ENCODE measurements at places on chromosomes 11 and 22.

DNA sequence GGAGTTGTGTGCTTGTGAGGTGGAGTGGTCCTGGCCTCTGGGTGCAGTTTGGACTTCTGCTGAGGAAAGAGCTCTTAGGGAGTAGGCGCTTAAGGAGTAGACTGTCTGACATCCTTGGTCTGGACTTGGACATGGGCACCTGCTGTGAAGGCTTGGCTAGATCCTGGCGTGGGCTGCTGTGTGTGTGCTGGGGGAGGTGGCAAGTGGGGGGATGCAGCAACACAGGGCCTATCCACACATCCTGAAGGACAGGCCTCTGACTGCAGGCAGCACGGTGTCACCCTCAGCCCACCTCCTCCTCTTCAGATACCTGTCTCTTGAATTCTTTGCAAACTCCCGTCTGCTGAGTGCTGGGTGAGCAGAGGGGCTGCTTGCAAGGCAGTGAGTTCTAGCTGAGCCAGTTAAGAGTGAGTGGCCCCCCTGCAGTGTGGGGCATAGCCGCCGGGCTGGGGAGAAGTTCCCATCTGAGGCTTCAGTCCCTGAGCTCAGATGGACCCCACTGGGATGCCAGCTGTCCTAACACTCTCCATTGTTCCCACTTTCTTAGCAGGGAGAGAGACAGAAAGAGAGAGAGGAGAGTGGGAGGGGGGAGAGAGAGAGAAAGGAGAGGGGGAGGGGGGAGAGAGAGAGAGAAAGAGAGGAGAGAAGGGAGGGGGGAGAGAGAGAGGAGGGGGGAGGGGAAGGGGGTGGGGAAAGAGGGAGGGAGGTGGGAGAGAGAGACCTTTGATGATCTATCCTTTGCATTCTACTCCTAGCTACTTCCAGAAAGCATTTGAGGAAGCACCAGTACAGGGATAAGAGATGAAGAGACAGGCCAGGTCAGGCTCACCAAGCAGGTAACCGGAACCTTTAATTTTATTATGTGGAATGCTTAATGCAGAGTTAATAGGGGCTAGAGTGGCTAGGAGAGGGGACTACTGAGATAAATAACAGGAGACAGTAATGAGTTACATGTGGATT lies 12.6 kb downstream of the SOX10 start:
- no peak for DNase-seq

GRCh38 chr11:85184721-85185120 lies 442.4 kb downstream of the DLG2 start:
- DNase-seq = no peak

DNA sequence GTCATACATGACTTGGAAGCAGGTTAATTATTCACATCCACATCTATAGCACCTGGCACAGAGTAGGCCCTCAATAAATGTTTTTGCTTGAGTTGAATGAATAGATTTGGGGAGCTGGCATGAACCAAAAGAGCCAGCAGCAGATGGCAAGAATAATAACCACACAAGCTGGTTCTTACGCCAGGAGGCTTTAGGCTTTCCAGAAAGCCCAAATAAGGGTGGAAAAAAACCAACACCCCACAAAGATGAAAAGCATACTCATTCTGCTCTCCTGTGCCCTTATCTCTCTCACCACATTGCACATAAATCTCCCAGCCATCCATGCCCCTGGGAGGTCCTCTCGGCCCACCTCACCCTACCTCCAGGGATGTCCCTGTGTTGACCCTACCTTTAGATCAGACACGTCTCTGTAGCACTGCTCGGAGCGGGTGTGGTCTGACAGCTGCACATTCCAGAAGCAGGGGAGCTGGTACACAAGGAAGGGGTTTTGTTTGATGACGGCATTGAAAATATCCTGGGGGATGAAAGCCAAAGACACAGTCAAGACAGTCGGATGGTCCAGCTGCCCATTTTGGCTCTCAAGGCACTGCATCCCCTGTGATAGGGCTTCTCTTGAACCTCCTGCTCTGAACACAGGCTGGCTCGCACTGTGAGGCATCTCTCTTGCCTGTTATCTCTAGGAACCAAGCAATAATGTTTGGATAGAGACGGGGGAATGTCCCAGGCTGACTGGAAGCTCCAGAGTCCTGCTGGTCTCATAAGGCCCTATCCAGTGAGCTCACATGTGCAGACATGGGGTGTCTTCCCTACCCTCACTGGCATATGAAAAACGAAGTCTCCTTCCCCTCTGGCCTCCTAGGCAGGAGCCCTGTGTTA lies 323.6 kb upstream of the SYN3 start:
- no peak for DNase-seq

- no peak for DNase-seq
Observed at GRCh38 chr22:37624876-37625275, 14.6 kb upstream of the SH3BP1 start.

- no peak for DNase-seq
Observed at GRCh38 chr11:64564947-64565889, 25.8 kb upstream of the SLC22A12 start.

- DNase-seq = no peak
Observed at GRCh38 chr22:34966980-34967565, 98.9 kb upstream of the ISX start.

DNA sequence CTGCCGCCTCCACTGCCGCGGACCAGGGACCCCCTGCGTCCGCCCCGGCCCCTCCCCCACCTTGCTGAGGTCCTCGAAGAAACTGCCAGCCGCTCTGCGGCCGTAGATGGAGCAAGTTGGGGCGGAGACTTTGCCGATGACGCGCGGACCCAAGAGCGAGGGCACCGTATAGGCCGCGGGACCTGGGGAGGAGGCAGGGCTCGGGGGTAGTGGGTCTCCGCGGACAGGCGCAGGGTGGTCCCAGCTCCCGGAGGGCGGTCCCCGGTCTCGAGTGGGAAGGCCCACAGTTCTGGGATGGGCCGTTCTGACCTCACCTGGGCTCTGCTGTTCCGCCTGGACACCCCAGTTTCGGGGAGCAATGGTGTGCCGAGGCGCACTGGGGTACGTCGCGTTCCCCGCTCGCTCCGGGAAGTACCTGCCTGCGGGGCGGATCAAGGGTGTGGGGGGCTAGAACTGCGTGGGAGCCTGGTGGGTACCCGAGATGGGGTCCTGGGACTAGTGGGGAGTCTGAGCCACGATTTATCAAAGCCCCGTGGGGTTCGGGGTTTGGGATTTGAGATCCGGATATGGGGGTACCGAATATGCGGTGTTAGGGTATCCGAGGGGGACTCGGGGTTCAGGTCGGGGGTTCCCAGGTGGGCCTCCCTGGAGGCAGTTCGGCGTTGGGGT lies 1.2 kb upstream of the TYMP start:
- DNase-seq = peak; percentile 85

DNA sequence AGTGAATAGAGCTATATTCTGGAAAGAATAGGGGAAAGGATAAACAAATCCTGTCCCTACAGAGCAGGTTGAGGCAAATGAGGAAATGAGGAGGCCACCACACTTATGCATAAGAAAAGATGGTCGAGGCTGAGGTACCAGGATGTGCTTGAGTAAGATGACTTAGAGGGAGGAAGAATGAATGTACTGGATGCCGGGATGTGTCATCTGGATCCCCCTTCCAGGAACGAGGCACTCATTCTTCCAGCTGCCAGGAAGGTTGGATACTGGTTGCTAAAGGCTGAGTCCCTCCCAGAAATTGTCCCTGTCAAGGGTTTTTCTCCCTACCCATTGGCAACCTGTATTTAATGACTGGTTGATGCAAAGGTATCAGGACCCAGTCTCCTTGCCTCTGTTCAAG lies 31.1 kb upstream of the SYT9 start:
- DNase-seq = no peak

DNA sequence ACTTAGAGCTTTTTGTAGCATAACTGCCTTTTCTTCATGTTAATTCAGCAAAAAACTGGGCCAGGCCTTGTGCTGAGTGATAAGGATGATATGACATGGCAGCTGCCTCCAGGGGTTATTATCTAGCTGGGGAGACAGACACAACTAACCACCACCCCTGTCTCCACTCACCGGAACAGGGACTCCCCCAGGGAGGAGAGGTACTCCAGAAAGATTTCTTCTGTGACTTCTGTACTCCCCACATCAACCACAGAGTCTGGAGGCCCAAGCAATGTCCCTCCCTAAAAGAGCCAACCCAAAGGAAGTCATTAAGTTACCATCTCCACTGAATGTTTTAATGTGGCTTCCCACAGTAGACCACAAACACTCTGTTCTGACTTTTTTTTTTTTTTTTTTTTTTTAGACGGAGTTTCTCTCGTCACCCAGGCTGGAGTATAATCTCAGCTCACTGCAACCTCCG lies 14.3 kb upstream of the PMM1 start:
- peak; percentile 45 for DNase-seq

DNA sequence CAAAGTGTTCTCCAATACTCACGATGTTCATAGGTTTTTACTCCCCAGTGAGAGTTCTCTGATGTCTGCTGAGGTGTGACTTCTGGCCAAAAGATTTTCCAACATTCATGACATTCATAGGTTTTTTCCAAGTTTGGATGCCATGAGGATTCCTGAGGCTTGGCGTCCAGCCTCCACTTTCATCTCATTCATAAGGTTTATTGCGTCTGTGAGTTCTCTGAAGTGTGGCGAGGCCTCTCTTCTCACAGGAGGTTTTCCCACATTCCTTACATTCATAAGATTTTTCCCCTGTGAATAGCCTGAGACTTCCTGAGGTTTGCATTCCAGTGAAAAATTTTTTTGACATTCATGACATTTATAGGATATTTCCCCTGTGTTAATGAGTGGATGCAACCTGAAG lies 1014.1 kb downstream of the LRRC4C start:
- no peak for DNase-seq

GRCh38 chr11:59259867-59260475 lies 47.2 kb upstream of the MPEG1 start:
- no peak for DNase-seq

GRCh38 chr11:80584661-80585060 lies 1143.8 kb upstream of the TENM4 start:
- DNase-seq = no peak

- no peak for DNase-seq
Observed at GRCh38 chr11:69912161-69912910, 93.1 kb upstream of the FGF3 start.

DNA sequence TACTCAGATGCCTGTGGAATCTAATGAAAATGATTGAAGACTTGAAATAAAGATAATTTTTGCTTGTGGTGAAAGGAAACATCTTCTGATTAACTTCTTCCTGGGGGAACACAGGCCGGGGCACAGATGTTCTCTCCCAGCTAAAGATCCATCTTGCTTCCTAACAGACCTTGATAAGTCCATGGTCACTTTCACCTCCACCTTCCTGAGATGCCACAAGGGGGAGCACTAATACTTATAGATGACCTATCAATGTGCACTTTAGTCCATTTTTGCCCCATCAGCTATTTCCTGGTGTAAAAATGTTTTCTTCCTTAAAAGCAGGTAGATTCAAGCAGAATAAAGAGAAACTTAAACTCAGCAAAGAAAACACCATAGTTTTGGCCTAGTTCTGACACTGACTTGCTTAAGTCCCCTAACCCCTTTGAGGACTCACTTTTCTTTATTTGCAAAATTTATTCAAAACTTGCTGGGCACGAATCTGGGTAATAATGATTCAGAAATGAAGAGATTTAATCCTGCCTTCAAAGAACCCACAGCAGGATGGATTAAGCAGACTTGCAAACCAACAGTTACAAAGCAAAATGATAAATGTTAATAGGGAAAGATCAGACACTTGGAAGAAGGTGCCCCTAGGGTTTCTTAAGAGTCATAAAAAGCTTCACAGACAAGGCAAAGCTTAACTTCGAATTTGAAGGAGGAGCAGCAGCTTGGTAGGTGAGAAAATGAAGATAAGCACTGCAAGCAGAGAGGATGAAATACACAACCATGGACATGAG lies 158.7 kb downstream of the RAB38 start:
- peak; percentile 17 for DNase-seq

DNA sequence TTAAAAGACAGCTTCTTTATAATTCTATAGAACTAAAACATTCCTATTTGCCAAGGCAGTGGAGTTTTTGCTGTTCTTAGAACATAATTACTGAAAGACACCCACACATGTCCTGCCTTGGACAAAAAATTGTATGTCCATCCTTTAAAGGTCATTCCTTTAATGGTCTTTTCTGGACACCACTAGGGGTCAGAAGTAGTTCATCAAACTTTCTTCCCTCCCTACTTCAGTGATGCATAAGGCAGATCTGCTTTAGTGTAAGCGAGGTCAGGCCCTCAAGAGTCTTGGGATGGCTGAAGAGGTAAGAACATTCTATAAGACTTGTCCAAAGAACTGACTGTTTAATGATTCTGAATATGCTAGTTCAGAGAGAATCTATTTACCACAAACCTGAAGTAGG lies 4.3 kb upstream of the OR51V1 start:
- DNase-seq = no peak

- DNase-seq = no peak
Observed at GRCh38 chr11:74357449-74357848, 40.8 kb downstream of the PGM2L1 start.

GRCh38 chr22:29833392-29833965 lies 4.6 kb downstream of the ASCC2 start:
- no peak for DNase-seq

GRCh38 chr11:134153147-134153905 lies 70.4 kb downstream of the NCAPD3 start:
- DNase-seq = no peak

GRCh38 chr11:115462004-115462541 lies 42.1 kb downstream of the CADM1 start:
- DNase-seq = no peak

- DNase-seq = peak; percentile 71
Observed at GRCh38 chr11:72722050-72722748, 30.0 kb downstream of the ARAP1 start.

- no peak for DNase-seq
Observed at GRCh38 chr22:24768537-24769374, 5.8 kb downstream of the PIWIL3 start.

- no peak for DNase-seq
Observed at GRCh38 chr11:12754582-12755234, 80.5 kb downstream of the TEAD1 start.

DNA sequence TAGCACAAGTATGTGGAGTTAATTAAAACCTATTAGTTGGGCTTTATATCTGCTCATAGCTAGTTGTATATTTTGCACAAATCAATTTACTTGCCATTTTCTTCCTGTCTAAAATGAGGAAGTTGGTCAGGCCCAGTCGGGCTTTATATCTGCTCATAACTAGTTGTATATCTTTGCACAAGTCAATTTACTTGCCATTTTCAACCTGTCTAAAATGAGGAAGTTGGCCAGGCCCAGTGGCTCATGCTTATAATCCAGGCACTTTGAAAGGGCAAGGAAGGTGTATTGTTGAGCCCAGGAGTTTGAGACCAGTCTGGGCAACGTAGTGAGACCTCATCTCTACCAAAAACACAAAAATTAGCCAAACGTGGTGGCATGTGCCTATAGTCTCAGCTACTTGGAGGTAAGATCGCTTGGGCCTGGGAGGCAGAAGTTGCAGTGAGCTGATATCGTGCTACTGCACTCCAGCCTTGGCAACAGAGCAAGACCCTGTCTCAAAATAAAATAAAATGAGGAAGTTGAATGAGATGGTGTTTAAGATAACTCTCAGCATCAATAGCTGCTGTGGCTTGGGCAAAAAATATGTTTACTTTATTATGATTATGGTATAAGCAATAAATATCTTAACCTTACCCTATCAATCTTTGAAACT lies 1558.6 kb upstream of the RAG2 start:
- DNase-seq = no peak

DNA sequence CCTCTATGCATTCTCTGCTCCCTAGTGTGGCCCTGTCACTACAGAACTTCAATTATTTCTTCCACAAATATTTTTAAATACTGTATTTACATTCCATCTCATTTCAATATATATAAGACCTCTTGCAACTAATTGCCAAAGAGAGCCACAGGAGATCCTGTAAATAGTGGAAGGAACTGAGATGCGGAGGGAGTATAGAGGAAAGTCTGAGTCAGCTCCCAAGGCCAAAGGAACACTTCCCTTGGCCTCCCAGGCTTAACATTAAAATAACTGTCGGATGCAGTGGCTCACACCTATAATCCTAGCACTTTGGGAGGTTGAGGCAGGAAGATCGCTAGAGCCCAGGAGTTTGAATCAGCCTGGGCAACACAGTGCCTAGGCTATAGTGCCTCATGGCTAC lies 31.2 kb downstream of the RBFOX2 start:
- no peak for DNase-seq
